Stimulated activated CD8-positive, alpha-beta memory T cell treated with anti-CD3 and anti-CD28 coated beads, Interleukin-2, amount 100 ng/mL, for 1 hour (primary cell): ENCODE measurements at places on chromosomes 5 and 9.

- DNase-seq: no peak
These were observed 96.6 kb downstream of the SGCD start for GRCh38 chr5:156423597-156423996.

DNA sequence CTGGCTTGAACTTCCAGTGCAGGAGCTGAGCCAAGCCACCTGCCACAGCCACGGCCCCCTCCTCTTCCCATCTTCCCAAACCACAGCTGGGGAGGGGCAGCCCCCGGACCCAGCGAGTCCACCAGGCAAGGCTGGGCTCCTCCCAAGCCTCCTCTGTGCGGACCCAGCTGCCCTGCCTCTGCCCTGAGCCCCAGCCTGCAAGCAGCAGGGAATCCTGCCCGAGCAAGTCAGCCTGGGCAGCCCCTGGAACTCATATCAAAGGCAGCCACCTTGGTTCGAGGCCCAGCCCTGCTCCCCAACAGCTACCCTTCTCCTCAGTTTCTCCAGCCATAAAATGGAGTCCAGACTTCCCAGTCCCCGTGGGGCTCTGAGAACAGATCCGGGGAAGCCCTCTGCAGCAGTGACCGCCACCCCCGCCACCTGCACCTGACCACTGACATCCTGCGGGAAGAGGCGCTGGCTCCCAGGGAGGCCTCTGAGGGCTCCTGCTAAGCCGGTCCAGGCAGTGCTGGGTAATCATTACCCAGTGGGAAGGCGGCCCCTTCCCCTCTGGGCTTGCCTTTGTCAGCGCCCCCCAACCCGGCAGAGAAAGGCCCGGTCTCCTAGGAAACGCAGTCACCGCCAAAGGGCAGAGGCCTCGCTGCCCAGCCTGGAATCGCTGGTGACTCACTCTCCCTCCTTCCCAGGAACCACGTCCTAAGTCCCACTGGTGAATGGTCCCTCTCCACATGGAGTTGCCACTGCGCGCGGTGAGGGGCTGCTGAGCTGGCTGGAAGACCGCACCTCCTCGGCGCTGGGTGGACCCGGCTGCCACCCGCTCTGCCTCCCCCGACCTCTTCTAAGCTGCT is 1.5 kb downstream of the VAV2 start:
- DNase-seq: no peak

DNA sequence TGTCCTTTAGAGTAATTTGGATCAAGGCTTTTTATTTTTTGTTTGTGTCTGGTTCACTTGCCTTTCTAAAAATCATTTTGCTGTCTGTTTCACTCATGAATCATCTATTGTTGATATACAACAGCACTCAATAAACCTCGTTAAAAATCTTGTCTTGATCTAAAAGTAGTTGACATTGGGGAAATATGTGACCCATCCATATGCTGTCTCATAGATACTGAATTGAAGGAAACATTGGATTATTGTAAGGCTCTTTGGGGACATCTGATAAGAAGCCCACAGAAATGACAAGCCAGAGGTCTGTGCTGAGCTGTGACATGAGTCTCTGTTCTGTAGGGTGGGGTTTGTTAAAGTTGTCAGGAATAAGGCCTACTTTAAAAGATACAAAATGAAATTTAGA is 208.0 kb downstream of the PDZD2 start:
- DNase-seq: no peak

DNA sequence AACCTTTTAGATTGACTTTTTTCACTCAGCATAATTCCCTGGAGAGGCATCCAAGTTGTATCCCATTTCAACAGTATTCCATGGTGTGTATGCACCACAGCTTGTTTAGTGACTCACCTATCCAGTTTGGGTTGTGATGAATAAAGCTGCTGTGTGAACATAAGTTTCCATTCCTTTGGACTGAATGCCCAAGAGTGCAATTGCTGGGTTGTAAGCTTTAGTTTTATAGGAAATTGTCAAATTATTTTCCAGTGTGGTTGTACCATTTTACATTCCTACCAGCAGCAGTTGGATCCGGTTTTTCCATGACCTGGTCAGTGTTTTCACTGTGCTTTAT is 60.9 kb upstream of the TMED7 start:
- no peak for DNase-seq

DNA sequence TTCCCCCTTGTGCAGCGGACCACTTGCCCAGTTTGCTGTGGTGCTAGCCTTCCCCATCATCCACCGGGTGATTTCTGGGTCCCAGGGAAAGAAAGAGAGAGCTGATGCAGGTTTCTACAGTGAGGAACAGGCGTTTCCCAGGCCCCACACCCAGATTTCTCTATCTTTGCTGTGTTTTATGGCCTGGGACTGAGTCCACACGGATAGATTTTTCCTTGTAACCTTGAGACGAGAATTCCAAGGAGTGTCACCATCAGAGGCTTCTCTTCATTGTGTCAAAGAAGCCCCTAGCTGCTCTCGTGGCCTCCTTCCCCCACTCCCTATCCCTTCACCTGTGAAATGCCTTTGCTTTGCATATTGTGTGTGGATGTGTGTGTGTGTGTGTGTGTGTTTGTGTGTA is 21.2 kb upstream of the FGFR4 start:
- DNase-seq: no peak
